IPS DF 6.9 (cell line): ENCODE measurements at places on chromosomes 5 and 9.

DNA sequence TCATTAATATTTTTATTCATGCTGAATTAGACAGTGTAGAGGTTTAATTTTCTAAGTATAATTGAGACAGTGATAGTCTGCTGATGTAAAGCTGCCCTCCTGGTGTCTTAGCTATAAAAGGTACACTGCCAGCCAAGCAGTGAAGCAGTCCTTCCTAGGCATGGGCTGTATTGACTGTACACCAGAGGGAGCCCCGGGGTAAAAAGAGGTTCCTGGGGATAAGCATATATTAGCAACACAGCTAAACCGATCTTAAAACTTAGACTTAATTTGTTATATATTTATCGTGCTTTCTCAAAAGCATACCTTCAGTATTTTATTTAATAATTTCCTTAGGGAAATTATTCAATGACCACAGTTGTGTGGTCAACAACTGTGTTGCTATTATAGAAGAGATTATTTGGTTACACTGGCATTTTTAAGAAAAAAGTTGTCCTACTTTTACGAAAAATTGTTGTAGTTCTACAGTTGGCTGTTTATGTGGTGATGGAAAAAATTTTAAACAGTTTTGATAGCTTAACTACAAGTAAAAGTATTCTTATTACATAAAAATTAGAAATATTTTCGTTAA lies 68.8 kb downstream of the ELL2 start:
- DNase-seq, result no peak

DNA sequence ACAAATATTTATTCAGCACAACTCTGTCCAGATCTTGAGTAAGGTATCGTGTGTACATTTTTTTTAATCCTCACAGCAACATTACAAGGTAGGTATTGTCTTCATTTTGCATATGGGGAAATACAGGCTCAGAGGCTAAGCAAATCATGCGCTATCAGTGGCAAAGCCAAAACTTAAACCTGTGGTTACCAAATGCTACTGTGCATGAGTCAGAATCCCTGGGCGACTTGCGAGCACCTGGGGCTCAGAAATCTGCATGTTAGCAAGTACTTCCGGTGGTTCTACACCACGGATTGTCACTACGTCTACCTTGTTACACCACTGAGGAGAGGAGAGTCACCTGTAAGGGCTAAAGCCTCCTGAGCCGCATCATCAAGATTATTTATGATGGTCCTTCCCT lies 21.3 kb downstream of the C5orf58 start:
- DNase-seq, result no peak

- DNase-seq, result no peak
These were observed 115.2 kb downstream of the SUSD1 start for GRCh38 chr9:112059966-112060320.

GRCh38 chr5:176792655-176793342 lies 17.6 kb upstream of the UNC5A start:
- DNase-seq, result no peak

GRCh38 chr9:135329571-135330306 lies 149.8 kb upstream of the PPP1R26 start:
- no peak for DNase-seq

GRCh38 chr9:14221558-14221957 lies 92.4 kb downstream of the NFIB start:
- no peak for DNase-seq

DNA sequence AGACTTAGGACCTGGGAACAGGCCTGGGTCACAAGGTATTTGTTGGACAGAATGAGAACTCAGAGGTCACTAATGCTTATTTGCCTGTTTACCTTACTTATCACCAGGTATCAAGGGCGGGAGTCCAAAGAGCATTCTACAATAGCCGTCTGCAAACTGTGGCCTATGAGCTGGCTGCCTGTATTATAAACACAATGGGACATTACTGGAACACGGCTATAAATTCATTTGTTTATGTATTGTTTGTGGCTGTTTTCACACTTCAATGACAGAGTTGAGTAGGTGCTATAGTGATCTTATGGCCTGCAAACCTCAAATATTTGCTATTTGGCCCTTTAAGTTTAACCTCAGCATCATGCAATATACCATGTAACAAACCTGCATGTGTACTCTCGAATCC lies 76.6 kb upstream of the ASTN2 start:
- DNase-seq, result no peak

- DNase-seq, result no peak
These were observed 56.2 kb upstream of the TNFSF15 start for GRCh38 chr9:114861922-114862605.

DNA sequence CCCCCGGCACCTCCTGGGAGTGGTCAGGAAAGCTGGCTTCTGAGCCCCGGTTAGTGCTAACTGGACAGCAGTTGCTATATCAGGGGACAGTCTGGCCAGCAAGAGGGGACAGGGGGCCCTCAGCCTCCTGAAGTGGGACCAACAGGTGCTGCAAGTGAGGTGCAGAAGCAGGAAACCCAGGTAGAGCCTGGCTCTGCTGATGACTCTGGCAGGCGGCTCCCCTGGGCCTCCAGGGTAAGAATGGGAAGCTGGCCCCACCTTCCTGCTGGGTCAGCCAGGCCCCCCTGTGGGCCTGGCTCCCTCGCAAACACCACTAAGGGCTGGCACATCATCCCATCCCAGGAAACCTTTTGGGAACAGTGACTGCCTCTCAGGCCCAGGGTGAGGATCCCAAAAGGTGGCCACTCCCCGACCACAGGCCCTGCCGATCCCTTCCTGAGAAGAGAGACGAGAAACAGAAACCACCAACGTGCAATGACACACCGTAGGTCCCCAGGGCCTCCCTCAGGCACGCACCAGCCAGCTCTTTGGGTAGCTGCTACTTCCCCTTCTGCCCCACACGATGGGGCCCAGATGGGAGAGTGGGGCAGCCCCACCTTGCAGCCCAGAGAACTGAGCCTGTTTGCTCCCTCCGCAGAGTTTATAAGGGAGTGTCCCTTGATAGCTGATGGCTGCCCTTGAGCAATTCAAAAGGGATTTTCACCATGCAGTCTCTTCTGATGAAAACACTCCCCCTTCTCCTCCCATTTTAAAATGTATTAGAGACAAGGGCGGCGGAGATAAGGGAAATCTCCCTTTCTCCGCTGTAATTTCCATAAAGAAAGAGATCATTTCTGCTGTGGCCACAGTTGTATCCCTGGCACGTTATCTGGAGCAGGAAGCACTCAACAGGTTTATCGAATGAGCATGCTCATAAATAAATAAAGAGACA lies 76.8 kb downstream of the STK10 start:
- DNase-seq, result no peak

DNA sequence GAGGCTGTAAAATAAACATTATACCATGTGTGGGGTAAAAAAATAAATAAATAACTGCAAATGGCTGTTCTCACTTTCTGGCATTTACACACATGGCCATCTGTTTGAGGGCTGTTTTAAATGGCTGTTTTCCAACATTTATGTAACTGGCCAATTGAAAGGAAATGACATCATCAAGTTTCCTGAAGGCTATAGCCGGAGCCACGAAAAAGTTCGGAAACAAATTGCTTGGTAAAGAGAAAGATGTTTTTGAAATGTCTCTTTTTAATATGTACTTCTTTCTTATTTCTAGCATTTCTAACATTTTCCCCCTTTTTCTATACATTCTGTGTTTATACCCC lies 95.4 kb upstream of the DAB2 start:
- DNase-seq, result no peak

GRCh38 chr5:171478946-171479775 lies 59.7 kb downstream of the FGF18 start:
- no peak for DNase-seq

- DNase-seq, result no peak
These were observed 178.3 kb downstream of the CWC27 start for GRCh38 chr5:64947031-64947430.

DNA sequence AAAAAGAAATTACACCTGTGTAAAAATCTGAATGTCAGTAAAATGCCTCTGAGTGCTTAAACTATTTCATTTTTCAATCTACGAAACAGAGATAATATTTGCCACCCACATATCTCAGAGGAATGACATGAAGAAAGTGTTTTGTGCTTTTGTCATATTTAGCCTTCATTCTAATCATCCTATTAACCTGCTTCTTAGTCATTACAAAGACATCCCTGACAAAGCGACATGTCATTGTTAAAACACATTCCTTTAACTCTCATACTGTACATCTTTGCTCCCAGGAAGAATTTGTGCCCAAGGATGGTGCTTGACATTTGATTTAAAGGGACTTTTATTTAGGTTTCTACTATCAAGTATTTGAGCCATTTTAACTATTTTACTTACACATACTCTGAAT lies 275.9 kb downstream of the DMRTA1 start:
- no peak for DNase-seq

DNA sequence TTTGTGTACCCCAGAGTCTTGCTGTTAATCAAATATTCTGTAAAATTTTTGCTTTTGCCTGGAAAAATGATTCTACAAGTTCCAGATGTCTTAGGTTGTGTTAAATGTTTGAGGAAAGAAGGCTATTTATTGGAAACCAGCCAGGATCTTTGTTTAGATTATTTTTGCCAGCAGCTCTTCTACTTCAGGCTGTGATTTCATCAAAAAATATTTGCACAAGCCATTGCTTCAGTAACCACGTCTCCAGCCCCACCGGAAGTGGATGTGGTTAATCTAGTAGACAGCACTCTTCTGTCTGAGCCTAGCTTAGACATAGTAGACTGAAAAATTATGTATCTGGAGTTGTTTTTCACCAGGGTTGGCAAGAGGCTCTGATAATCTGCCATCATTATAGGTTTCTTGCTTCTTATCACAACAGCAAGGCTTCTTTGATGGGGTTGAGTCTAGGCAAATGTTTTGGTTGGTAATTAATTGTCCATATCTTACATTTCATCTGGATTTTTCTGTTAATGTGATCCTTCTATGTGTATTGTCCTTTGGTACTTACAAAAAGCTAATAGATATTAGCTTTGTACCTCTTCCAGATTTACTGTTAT lies 17.1 kb downstream of the KCTD16 start:
- DNase-seq, result no peak

GRCh38 chr9:119391878-119392277 lies 22.6 kb upstream of the BRINP1 start:
- no peak for DNase-seq

GRCh38 chr9:103319979-103320378 lies 324.8 kb downstream of the CYLC2 start:
- no peak for DNase-seq

DNA sequence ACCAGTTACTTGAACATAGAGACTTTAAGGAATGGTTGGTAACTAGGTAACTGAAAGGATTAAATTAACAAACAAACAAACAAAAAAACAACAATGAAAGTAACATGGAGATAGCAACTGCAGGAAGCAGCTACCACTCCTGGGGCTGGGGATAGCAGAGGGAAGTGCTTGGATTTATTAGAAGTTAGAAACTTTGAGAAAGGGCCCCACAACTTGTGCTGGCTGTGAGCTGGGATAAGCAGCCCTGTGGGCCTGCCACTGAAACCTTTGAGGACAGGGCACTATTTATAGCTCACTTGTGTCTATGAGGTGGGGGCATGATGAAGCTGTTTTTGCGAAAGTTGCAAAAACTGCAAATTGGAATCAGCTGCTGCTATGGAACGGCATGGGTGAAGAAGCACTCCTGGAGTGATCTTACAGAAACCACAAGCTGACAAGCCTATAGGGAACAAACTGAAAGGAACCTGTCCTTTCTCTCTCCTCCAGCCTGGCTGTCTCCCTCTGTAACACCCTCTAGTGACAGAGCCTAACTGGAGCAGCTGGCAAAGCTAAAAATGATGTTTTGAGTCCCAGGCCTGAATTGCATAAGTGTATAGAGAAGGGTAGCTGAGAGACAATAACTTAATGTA lies 91.4 kb upstream of the RANBP6 start:
- peak; percentile 39 for DNase-seq

GRCh38 chr9:119005162-119005561 lies 364.1 kb downstream of the BRINP1 start:
- DNase-seq, result no peak

GRCh38 chr9:125513668-125514413 lies 193.2 kb downstream of the MAPKAP1 start:
- no peak for DNase-seq

- DNase-seq, result no peak
These were observed 967 bp downstream of the ANKRD31 start for GRCh38 chr5:75235711-75236110.

- DNase-seq, result no peak
These were observed 71.1 kb downstream of the EHMT1 start for GRCh38 chr9:137689745-137690529.

DNA sequence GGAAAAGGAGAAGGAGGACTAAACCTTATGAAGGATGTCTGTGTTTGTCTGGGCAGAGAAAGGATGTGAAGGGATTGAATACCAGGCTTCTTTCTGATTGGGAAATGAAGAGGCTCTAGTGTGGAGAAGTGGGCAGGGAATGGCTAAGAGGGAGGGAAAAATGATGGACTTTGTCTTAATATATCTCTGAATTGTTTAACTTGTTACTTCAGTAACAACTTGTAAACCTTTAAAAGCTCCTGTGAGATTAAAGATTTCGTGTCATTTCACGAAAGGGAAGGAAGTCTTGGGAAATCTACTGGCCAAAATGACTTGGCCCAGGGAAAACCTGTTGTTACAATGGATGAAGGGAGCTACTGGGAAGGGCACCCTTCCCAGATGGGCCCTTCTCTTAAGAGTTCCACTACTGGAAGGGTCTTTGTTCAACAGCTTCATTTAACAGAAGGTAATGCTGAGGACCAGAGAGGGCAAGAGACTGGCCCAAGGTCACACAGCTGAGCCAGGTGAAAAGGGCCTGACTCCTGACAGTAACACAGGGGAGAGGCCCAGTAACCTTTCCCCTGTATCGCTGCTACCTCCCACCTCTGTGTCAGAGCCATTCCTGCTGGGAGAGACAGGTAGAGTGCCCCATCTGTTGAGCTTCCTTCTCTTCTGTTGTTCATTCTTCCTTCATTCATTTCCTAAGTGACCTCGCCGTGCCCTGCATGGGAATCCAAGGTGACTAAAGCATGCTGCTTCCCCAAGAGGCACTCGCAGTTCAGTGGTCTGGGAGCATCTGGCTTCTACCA lies 5.1 kb upstream of the TCOF1 start:
- DNase-seq, result no peak

DNA sequence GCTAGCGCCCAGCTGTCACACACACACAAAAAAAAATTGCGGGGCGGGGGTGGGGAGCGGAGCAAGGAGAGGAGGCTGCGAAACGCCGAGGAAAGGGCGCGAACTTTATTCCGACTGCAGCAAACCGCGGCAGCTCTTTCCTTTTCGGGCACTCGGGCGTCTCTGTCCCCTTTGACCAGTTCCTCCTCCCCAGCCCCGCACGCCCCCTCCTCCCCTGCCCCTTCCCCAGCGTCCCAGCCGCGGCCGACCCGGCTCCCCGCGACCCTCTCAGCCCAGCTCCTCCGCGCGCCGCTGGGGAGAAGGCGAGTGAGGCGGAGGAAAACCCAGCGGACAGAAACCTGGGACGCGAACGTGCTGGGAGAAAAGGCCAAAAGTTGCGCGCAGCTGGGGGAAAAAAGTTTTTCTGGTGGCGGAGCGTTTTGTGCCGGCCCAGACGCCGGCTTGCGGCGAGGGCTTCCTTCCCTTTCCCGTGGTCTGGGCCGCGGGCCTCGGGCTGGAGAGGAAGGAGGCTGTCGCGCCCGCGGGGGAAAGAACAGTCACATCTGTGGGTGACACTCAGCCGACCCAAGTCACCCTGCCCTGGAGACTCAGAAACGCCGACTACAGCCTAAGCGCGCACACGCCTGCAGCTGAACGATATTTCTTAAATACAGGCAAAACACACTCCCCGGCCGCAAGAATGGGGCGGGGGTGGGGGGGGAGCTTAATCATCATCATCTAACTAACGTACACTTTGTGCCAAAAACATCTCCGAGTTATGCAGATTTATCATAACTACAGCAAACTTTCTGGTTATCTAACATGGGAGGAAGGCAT lies 1.1 kb upstream of the BNC2 start:
- DNase-seq, result no peak

GRCh38 chr9:91492237-91492636 lies 68.6 kb upstream of the NFIL3 start:
- no peak for DNase-seq
